CD4-positive, alpha-beta T cell (primary cell): ENCODE measurements at places on chromosomes 3 and 15.

DNA sequence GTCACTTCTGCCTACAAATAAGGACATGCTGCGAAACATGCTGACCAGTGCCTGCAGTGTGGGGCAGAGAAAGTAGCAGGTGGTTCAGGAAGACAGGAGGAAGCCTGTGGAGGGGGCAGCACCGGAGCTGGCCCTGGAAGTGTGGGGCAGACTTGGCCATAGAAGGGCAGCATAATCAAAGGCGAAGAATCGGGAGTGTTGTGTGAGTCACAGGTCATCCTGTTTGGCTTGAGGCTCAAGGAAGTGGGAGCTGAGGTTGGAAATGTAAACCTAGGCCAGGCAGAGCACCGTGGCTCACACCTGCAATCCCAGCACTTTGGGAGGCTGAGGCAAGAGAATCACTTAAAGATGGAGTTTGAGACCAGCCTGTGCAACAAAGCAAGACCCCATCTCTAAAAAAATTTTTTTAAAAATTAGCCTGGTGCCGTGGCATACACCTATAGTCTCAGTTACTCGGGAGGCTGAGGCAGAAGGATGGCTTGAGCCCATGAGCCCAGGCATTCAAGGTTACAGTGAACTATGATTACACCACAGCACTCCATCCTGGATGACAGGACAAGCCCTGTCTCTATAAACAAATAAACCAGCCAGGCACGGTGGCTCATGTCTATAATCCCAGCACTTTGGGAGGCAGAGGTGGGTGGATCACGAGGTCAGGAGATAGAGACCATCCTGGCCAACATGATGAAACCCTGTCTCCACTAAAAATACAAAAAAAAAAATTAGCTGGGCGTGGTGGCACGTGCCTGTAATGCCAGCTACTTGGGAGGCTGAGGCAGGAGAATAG is 54.0 kb downstream of the FAM43A start:
- no peak for DNase-seq

DNA sequence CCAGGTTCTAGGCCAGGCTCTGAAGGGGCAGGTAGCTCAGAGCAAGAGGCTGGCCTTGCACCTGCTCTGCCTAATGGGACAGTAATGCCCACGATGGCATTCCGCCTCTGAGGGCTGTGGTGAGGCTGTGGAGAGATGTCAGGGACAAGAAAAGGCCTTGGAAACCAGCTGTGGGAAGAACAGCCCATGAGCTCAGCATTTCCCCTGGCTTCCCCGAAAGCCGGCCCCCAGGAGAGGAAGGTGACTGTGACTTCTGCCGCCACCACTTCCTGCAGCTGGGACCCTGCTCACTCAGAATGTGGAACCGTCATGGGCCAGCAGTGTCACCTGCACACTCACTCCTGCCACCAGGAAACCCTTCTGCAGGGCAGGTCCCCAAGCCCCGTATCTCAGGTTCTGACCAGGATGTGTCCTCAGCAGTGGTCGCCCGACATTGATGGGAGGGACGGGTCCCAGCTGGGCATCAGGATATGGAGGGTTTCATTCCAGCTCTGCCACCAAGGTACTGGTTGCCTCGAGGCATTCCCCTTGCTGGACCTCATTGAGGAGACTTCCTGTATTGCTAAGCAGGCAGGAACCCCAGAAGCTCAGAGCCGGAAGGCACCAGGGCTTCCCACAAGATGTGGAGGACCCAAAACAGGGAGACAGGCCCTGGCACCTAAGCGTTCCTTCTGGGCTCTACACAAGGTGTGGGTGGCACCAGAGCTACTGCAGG is 30.7 kb downstream of the SEMA7A start:
- peak; percentile 49 for DNase-seq

GRCh38 chr3:66239513-66240123 is 18.8 kb downstream of the SLC25A26 start:
- DNase-seq, result no peak

DNA sequence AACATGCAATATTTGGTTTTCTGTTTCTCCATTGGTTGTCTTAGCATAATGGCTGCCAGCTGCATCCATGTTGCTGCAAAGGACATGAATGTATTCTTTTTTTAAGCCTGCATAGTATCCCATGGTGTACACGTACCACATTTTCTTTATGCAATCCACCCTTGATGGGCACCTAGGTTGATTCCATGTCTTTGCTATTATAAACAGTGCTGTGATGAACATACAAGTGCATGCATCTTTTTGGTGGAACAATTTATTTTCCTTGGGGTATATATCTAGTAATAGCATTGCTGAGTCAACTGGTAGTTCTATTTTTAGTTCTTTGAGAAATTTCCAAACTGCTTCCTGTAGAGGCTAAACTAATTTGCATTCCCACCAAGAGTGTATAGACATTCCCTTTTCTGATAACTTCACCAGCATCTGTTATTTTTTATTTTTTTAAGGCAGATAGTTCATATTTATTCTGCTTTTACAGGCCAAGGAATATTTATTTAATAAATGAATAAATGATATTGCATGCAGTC is 62.4 kb upstream of the NPHP3 start:
- no peak for DNase-seq

DNA sequence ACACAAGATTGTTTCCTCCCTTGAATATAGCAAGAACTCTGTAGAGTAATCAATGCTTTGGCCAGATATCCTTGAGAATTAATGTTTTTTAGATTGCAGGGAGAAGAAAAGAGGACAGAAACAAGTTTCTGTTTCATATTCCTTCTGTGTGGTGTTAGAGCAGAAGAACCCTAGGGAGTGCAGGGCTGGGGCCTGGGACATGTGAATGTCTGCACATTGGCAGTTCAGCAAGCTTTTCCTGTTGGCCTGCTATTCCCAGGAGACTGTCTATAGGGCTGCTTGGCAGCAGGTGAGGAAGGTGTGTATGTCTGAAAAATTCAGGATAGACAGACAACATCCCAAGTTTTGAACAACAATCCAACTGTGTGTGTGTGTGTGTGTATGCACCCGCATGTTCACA is 13.6 kb upstream of the CNBP start:
- no peak for DNase-seq

GRCh38 chr15:80514071-80514780 is 110.0 kb downstream of the ARNT2 start:
- no peak for DNase-seq

- DNase-seq, result no peak
Observed at GRCh38 chr3:5005367-5005766, 26.1 kb downstream of the BHLHE40 start.

DNA sequence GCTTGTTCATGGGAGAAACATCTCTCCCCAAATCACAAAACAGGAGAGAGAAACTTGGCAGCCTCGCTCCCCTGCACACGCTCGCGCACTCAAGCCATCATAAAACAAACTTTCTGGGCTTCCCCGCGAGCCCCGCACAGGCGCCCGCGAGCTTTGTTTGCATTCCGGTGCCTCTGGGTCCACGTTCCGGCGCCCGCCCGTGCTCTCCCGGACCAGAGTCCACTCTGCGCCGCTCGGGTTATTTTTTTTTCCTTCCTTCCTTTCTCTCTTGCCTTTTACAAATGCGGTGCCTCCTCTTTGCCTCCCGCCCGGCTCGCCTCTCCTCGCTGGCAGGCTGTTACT is 363 bp downstream of the MAGI1 start:
- DNase-seq, result no peak

DNA sequence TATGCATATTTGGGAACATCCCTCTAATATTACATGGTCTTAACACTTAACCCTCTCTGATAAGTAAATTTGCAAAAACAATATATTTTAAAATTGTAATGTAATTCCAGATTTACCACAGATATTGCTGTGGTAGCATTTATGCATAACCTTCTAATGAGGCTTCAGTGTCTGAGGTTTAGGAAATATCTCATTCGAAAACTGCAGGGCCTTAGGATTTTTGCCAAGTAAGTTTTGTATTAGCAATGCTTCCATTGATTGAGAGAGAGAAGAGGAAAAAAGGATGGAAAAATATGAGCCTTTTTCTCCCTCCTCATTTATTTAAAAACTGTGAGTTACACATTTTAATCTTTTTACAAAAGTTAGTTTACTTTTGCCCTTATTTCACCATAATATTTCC is 294.6 kb downstream of the EPHA3 start:
- DNase-seq, result no peak

GRCh38 chr3:99599894-99600293 is 38.5 kb upstream of the COL8A1 start:
- DNase-seq, result no peak

- no peak for DNase-seq
Observed at GRCh38 chr3:8298021-8298954, 203.3 kb upstream of the LMCD1 start.

- peak; percentile 88 for DNase-seq
Observed at GRCh38 chr15:90594301-90594738, 64.6 kb downstream of the CRTC3 start.

DNA sequence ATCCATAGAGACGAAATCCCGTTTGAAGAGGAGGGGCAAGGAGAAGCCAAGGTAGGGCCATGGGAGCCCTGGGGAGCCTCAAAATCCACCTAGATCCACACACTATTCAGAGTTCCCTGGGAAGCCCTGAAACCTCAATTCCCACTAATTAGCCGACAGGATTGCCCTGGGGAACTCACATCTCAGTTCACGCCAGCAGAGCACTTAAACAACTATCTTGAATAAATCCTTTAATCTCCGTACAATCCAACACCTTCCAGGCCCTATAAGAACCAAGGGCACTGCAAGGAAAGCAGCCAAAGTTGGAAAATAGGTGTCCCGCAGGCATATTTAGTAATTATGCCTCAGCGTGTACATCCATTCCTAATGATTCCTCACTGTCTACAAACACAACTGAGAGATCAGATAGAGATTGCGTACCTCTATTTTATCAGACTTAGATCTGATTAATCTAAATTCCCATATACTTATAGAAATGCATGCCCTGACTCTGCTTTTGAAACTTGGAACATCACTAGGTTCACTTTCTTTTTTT is 25.6 kb upstream of the EIF4A2 start:
- DNase-seq, result no peak

GRCh38 chr3:29141197-29141917 is 139.5 kb upstream of the RBMS3 start:
- no peak for DNase-seq

GRCh38 chr3:86245360-86245759 is 745.6 kb downstream of the VGLL3 start:
- no peak for DNase-seq

- DNase-seq, result no peak
Observed at GRCh38 chr15:63206079-63206478, 16.7 kb downstream of the RAB8B start.

GRCh38 chr3:122357828-122358702 is 25.0 kb downstream of the MIX23 start:
- no peak for DNase-seq

DNA sequence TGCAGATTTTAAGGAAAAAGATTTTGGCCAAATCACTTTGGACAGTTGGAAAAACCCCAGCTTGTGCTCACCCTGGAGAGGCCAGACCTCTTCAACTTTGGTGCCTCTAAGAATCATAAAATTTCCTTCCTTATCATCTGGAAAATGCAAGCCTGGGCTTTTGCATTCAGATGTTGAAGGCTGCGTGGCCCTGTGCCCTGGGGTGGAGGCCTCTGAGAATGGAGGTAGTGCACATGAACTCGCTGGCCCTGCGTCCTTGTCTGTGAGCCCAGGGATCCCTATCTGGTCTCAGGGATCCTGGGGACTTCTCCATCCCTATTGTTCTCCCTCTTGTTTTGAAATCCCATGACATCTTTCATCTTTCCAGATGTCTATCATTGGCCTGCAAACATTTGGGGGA is 64.6 kb upstream of the ARNT2 start:
- DNase-seq, result no peak

DNA sequence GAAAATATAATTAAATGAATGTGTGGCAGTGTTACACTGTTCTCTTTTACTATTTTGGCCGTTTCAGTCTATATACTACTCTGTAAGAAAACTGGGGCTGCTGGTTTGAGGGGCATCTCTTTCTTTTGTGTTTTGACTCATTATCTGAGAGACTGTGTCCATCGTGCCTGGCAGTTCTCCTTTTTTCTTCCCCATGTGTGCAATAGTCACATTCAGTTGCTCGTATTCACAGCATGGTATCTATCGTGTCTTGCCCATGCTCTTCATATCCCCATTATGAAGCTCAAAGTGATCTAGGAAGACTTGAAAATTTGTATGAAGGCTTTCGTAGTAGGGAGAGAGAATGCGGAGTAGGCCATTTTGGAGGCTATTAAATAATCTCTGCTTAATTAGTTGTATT is 29.8 kb upstream of the FAH start:
- no peak for DNase-seq

GRCh38 chr15:51107612-51108011 is 12.9 kb upstream of the TNFAIP8L3 start:
- no peak for DNase-seq

GRCh38 chr3:21825684-21826083 is 74.7 kb upstream of the ZNF385D start:
- no peak for DNase-seq

GRCh38 chr3:25120665-25121064 is 307.4 kb upstream of the RARB start:
- no peak for DNase-seq

DNA sequence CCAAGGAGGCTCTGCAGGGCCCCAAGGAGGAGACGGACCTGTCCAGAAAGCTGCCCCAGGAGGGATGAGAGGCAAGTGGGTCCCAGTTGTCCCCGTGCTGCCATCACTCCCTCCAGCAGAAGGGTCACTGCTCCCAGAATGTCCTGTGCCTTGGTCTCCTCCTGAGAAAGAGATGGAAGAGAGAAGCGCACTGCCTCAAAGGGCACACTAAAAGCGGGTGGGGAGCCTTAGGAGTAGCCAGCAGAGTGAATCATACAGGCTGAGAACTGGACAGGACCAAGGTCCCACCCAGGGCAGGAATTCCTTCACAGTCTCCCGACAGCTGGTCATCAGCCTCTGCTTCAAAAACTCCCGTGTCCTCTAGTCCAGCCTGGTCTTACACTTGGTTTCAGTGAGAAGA is 4.6 kb downstream of the THPO start:
- no peak for DNase-seq

DNA sequence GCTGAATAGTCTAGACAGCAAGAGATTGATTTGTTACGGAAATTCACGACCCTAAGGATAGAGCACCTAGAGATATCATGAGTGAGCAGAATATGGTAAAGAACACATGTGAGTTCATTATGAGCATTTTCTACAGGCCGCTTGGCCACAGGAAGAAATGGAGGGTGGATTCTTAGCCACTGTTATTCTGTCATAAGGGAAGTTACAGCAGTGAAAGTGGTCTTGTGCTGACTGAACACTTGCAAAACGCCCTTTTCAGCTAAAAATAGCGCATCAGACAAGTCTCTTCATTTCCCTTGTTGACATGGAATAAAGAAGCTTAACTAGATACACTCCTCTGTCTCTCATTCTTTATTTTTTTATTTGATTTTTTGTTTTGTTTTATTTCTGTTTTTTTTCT is 19.8 kb downstream of the DGKG start:
- DNase-seq, result no peak

- DNase-seq, result no peak
Observed at GRCh38 chr3:60839246-60839645, 412.0 kb downstream of the FHIT start.
